ENCODE measurements at places on chromosomes 2 and 18. TPM values are rescaled to one million over a fixed set of nuclear protein-coding genes. Genes with fewer than 3 reads are reported as not detected.

DNA sequence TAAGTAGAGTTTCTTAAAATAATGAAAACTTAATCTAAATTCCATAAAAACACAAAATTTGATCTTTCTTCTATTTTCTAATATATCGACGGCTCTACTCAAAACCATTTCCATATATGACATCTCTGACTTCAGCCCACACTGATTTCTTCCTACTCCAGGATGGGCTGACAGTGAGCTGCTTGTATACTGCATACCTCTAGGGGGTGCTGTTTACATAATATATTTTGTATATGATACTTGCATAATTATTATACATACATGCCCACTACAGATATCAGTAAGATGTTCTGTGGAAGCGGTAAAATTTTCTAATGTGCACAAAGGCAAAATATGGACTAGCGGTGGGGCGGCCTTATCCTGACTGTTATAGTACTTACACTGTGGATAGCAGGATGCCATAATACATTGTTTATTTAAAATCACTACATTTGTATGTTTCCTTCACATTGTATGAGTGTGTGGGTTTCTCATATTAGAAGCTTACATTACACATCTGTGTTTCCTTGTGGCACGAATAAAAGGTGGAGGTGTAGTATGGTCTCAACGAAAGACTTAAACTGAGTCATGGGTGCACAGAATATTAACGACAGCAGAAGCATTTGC is 66.1 kb upstream of the NXPH2 start:
- DNase-seq, result peak; percentile 1

DNA sequence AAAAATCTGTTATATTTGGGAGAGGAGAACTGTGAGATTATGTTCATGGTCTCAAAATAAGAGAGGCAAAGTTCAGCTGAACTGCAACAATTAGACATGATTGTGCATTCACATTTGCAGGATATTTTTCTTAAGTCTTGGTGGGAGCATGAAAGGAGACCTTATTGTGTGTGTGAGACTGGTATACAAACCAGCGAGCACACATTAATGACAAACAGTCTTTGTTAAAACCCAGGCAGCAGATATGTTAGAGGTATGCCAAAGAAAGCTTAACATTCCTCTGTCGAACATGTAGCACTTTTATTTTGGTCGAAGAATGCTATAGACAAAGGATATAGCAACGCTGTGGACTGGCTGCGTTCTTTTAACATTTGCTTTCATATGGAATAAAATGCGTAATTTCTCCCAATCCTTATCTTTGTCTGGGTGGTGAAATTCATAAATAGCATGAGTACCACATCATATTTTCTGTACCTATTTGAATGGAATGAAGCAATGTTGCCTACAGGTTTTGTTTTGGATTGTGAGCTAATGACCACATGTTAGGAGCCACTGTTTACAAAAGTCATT is 88.4 kb downstream of the ICOS start:
- no peak for DNase-seq

GRCh38 chr2:138239902-138240491 is 261.6 kb upstream of the SPOPL start:
- DNase-seq, result no peak

GRCh38 chr2:127128445-127128904 is 21.5 kb upstream of the BIN1 start:
- no peak for DNase-seq

DNA sequence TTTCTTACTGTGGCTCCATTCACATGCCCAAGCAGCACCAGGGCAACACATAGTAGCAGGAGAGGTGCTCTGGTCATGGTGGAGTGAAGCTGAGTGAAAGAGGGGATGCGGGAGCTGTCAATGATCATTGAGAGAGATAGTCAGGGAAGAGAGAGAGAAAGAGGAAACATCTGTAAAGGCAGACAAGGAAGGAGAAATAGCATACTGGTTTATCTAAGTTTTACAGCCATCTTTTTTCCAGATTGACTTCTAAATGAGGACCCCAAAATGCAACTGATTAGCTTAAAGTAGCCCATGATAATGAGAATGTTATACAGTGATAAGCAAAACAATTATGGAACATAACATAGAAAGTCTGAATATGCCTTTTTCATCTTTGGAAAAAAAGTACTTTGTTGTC is at the start of gene C2orf66:
TSS of gene C2orf66 (minus strand) at position 96 of the 400 bp plus-strand sequence. CDS start at position 77, 19 bp downstream.
- DNase-seq, result no peak

DNA sequence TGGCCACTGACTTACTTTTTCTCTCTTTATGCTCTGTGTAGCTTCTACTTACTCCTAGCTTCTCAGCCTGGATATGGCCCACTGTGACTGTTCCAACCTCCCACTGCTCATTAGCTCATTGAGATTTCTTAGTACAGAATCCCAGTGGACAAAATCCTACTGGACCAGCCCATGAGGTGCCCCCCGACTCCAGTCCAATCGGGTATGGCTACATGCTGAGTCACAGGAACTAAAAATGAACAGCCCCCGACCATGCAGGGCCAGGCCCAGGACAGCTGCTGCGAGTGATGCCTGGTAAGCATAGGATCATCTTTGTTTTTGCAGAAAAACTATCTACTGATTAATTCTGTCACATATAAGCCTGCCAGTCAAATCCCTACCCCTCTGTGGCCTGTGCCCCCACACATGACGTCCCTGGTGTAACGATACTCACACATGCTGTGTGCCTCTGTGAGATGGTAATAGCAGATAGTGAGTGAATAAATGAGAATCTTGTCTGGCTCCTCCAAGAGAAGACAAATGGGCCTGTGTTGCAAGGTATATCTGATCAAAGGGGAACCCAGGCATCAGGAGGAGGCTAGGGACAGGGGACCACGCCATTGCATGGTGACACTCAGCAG is 85.9 kb upstream of the KLF7 start:
- no peak for DNase-seq

- peak; percentile 38 for DNase-seq
Measured at GRCh38 chr2:241218131-241219029, 29.9 kb downstream of the ANO7 start.

GRCh38 chr2:241203218-241204009 is 14.9 kb downstream of the ANO7 start:
- no peak for DNase-seq

DNA sequence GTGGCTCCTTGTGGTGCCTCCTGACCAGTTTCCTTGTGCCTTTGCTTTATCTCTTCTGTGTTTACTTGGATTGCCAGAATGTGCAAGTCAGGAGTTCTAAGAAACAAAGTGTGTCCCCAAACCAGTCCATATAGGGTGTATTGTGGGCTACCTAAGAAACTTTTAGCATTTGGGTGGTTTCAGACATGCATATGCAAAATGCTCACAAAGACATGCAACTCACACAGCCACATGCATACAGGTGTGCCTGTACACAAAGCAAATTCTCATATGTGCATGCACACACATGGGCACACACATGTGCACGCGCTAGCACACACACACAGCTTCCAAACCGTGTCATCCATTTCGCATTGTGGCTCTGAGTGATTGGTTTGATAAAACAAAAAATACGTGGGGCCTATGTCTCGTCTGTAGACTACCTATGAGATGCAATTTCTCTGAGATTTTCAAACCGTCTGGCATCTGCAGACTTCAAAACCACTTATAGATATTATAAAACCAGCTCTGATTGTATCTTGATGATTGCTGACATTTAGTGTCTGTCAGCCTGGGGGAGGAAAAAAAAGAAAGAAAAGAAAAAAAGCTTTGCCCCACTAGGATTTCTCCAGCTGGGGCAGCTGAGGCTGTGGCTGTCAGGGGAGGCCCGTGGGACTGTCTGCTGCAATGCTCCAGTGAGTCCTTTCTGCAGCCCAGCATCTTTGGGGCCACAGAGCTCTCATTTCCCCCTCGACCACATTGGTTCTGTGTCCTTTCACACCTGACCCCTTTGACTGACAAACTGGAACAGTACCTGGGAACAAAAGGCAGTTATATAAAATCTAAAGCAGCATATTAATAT is 556.1 kb downstream of the CMPK2 start:
- DNase-seq, result no peak

- DNase-seq, result no peak
Measured at GRCh38 chr18:12742453-12742852, 39.6 kb downstream of the PSMG2 start.

- no peak for DNase-seq
Measured at GRCh38 chr2:152459091-152459490, 124.1 kb downstream of the FMNL2 start.

- DNase-seq, result no peak
Measured at GRCh38 chr2:191618046-191618780, 59.7 kb upstream of the NABP1 start.

DNA sequence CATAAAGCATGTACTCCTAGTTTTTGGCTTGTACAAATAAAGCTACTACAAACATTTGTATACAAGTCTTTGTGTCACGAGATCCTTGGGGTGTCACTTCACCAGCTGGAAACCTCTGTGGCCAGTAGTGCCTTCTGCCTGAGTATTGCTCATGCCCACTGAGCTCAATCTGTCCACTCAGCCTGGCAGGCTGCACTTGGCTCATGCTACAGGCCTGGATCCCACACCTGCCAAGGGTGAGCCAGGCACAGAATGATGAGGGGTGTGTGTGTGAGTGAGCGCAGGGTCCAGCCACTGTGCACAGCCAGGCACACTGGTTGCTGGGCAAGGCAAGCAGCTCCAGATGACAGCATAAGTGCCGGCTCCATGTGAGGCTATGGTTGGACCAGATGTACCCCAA is 13.1 kb downstream of the SRD5A2 start:
- DNase-seq, result no peak

GRCh38 chr2:190640117-190640516 is 8.8 kb upstream of the NAB1 start:
- DNase-seq, result no peak

DNA sequence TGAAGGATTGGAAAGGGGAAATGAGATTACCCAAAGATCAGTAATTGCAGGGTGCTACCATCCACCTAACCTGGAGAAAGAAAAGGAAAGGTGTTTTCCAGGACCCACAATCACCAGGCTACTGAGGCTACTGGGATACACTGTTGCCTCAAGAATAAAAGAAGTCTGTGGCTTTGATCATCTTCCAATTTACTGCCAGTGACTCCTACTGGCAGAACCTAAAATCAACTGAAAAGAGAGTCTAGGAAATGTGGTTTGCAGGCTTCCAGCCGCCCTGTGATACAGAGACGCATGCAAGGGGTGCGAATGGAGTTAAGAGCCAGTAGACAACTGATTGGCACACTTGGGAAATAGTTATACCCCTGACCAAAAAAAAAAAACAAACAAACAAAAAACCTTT is 16.6 kb upstream of the TTL start:
- DNase-seq, result no peak

DNA sequence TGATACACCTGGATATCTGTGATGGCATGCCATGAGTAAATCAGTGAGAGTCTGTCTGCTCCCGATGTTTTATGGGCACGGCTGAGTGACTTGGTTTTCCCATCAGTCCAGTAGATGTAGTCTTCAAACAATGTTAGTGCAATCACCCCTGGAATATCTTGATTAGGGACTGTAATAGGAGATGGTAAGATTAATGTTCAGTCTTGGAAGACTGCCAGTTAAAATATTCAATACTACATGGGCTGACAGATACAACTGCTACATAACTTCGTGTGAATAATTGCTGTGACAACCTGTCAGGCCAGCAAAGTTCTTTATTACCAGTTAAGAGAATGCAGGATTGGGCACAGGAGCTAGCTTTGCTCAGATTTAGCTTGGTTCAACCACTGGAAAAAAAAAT is 1673.3 kb downstream of the LRP1B start:
- no peak for DNase-seq

DNA sequence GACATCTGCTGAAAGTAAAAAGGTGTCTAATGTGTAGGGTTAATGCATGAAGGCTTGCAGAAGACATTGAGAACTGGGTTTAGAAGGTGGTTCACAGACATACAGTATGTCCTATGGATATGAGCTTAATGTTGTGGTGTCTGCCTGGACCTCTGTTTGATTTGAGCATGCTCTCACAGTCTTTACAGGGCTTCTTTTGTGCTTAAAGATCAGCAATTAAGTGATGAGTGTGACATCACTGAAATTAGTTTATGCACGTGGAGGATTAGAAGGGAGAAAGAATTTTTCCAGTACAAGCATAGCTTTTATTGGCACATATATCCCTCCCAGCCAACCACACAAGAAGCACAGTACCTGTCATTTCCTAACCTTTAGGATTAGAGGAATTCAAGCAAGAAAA is 367.5 kb upstream of the RAB12 start:
- DNase-seq, result no peak

DNA sequence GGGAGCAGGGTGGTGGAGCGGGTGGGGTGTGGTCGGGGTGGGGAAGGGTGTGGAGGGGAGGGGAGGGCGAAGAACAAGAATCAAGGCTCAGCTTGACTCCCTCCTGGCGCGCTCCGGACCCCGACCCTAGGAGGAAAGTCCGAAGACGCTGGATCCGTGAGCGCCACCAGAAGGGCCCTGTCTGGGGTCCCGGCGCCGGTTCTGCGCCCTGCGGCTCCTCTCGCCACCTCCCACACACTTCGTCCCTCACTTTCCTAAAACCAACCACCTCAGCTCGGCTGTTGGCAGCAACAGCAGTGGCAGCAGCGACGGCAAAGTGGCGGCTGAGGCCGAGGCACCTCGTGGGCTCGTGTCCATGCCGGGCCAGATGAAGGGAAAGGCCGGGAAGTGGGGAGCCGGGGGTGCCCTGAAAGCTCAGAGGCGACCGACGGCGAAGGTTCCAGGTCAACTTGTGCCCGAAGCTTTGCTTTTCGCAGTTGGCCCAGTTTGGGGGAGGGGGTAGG is 2.1 kb downstream of the KLHL14 start:
- DNase-seq, result no peak

DNA sequence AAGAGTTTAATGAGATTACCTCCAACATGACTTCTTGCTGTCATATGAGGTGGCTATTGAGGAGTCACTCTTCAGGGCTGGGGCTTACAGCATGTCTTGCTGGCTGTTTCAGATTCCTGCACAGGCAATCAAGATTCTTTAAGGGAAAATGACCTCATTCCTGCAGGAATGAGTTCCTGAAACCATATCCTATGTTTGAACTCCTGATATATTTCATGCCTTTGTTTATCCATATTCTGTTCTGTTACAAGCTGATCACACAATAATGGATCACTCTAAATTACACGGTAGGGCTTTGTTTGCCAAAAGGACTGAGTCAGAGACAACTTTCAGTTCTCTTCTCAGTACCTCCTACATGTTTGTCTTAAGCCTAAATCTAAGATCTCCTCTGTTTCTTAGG is 879.8 kb upstream of the PIK3C3 start:
- no peak for DNase-seq

GRCh38 chr2:123688231-123688940 is 336.7 kb upstream of the CNTNAP5 start:
- no peak for DNase-seq

DNA sequence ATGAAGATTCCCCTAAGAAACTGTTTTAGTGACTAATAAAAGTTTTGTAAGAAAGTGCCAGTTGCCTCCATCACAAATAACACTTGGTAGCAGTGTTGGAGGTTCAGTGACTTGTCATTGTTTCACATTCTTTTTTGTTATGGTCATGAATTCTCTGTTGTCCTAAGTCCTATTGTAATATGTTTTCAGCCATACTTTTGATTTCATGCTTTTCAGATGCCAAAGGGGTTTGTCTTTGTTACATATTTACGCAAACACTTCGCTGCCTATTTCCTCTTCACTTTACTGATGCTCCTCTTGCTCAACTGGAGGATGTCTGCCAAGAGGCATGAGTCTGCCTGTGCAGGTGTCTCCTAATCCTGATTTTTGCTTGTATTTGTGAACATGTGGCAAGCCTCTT is 66.6 kb downstream of the PHLPP1 start:
- DNase-seq, result no peak

Gene GRHL1
- polyA plus RNA-seq, result 0.33 TPM

Gene COL6A3
- 0.74 TPM for polyA plus RNA-seq

Gene CYP26B1
- polyA plus RNA-seq, result not detected

Gene UGT1A10
- polyA plus RNA-seq, result not detected

Gene TUBA4B
- polyA plus RNA-seq, result not detected

Gene PID1
- polyA plus RNA-seq, result not detected

Gene TEX44
- not detected for polyA plus RNA-seq

Gene IGFBP5
- not detected for polyA plus RNA-seq

Gene LRRC30
- polyA plus RNA-seq, result not detected

Gene C2orf92
- polyA plus RNA-seq, result 1.1 TPM

Gene BARD1
- 2.8 TPM for polyA plus RNA-seq

All from naive thymus-derived CD4-positive, alpha-beta T cell (primary cell).